ENCODE measurements at places on chromosomes 11 and 22. TPM values are rescaled to one million over a fixed set of nuclear protein-coding genes. Genes with fewer than 3 reads are reported as not detected.

The SCGB1C1 gene
- total RNA-seq, result not detected

DNA sequence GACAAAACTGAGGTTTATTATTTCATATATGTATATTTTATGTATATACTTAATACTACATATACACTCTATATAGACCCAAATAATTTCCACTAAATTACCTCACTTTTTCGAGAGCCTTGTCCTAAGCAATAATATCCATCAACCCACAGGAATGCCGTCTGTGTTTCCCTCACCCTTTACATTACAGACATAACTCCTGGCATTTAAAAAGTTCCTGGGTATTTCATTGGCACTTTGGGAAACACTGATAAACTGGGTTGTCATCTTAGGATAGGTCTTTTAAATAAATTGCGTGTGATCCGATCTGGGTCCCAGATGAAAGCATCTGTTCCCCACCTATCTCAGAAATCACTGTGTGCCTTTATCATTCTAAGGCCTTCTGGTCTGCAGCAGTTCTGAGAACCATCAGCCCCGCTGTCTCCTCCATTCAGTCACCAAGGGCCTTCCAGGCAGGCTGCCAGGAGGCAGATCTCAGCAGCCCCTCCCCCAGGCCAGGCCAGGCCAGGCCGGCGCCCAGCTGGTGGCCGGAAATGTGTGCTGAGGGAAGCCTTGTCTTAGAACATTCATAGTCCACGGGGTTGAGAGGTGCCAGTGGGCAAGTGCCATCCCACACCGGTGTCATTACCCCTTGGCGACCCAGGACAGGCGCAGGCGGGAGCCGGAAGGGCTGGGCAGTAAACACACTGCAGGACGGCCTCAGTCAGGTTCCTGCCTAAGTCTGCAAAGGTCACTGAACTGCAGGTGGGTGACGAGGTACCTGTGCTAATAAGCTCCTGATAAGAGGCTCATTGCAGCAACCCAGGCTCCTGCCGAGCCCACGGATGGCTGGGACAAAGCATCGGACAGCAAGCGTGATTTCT is 3.3 kb downstream of the FGF19 start:
- DNase-seq, result peak; percentile 75

DNA sequence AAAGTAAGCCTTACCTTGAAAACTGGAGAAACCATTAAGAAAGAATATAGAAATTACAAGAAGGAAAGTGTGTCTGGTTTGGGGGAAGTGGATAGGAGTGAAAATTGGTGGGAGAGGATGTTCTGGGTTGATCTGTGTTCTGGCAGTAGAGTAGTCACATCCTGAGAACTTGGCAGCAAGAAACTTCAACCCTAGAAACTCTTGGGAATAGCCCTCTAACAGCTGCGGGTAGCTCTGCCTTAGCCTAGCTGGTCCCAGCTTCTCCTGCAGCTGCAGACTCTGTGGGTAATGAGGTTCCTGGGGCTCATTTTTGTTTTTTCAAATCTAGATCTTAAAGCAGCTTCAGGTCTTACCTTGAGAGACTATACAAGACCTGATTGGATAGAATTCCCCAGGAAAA is 24.2 kb upstream of the OR6X1 start:
- no peak for DNase-seq

The TRMT2A gene
- 25.7 TPM for total RNA-seq

DNA sequence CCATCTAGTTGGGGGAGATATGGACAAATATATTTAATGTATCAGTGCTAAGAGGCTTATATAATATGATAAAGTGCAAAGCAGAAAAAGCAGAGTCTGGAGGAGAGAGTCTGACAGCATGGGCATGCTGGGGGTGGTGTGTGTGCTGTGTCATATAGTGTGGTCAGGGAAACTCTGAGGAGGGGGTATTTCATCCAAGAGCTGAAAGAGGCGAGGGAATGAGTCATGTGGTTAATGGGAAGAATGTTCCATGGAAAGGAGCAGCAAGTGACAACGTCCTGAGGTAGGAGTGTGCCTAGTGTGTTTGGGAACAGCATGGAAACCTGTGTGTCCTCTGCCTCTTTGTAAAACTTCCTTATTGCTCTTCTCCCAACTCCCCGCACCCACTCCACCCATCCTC is 38.0 kb downstream of the EIF3F start:
- no peak for DNase-seq

DNA sequence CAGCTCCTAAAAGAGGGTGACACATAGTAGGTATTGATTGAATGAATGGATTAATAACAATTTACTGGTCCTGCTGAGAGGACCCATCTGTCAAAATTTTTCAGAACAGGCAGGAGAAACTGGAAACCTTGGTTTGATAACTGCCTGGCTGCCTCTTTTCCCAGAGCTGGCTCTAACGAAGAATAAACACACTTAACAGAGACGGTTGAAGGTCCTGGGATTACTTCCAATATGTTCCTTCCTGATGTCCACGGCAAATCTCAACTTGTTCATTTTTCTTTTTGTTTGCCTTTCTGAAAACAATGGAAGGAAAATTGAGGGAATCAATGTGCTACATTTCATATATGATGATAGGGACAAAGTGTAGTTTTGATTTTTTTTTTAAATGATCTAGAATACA is 76.5 kb upstream of the SYT13 start:
- DNase-seq, result no peak

The SHANK2 gene
- total RNA-seq, result 0.51 TPM

The SYNGR1 gene
- 15.2 TPM for total RNA-seq

DNA sequence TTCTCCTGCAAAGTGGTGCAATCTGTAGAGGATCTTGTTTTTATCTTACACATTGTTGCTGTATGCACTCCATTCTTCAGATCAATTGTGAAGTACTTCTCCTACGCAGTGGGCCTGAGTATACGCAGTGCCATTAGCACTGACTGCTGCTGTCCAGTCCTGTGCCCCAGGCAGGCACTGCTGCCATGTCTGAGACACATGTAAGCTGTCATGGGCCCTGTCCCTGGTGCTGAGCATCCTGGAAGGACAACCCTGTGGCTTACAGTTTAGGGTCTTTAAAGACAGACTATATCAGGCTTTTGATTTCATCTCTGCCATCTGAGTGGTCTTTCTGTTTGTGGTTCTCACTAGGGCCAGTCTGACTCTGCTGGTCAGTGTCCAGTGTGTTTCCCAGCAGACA is 44.8 kb upstream of the PTPN5 start:
- no peak for DNase-seq

The MRGPRF gene
- total RNA-seq, result 138 TPM

DNA sequence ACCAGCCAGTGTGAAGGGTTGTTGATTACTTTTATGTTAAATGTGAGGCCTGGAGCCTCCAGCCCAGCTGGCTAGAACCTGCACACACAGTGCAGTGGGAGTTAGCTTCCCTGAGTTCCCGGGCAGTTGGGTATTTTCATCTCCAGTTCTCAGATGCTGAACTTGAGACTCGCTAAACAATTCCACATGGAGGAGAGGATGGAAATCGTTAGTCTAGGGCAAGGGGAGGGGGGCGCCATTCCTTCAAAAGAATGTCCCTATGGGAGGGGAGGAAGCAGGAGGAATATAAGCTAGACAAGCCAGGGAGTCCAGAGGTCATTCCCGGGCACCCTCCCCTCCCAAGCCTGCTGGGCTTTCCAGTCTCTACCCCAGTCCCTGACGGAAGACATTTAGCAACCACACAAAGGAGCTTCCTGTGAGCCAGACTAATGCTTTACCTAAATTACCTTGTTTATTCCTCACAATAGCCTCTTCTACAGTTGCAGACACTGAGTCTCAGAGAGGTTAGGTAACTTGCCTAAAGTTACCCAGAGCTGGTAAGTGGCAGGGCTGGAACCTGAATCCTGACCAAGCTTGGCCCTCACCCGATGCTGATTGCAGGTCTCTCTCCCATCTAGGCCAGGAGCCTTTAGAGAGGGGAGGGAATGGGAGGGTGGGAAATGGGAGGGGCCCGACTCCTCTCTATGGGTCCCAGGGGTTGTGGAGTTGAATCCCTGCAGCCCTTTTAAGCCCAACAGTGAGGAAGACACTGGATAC is 1.9 kb upstream of the TSKU start:
- no peak for DNase-seq

DNA sequence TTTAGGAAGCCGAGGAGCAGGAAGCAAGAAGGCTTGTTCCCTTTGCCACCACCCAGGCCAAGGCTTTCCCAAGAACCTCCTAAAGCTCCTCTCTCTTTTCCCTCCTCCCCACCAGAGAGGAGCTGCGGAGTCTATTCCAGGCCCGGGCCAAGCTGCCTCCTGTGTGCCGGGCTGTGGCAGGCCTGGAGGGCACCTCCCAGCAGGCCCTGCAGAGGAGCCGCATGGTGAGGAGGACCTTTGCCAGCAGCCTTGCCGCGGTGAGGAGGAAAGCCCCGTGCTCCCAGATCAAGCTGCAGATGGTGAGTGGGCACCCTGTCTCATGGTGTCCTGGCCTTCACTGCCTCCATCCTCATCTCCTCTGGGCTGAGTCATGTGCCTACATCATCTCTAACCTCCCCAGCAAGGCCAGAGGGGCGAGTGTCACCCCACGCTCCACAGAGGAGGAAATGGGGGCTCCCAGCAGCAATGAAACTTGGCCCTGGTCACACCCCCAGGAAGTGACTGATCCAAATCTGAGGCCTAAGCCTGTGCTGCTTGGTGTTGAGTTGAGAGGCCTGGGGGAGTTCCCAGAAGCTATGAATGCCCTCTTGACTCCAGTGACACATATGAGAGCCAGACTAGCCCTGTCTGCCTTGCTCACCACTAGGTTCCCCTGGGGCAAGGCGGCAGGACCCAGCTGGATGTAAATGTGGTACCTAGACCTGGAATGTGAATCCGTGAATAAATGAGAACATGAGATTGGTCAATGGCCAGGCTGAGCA is 104.2 kb downstream of the MYO18B start:
- DNase-seq, result no peak

GRCh38 chr11:130088217-130088616 is 18.5 kb downstream of the APLP2 start:
- DNase-seq, result no peak

GRCh38 chr11:62665599-62666258 is 617 bp downstream of the CSKMT start:
- DNase-seq, result peak; percentile 88

The SMARCB1 gene
- 45.8 TPM for total RNA-seq

The MIOX gene
- not detected for total RNA-seq

The CST6 gene
- 0.56 TPM for total RNA-seq

- no peak for DNase-seq
Measured at GRCh38 chr22:37154925-37155712, 5.4 kb upstream of the IL2RB start.

- DNase-seq, result no peak
Measured at GRCh38 chr11:129223701-129224149, 31.6 kb upstream of the ARHGAP32 start.

The HEPHL1 gene
- not detected for total RNA-seq

The DEUP1 gene
- not detected for total RNA-seq

DNA sequence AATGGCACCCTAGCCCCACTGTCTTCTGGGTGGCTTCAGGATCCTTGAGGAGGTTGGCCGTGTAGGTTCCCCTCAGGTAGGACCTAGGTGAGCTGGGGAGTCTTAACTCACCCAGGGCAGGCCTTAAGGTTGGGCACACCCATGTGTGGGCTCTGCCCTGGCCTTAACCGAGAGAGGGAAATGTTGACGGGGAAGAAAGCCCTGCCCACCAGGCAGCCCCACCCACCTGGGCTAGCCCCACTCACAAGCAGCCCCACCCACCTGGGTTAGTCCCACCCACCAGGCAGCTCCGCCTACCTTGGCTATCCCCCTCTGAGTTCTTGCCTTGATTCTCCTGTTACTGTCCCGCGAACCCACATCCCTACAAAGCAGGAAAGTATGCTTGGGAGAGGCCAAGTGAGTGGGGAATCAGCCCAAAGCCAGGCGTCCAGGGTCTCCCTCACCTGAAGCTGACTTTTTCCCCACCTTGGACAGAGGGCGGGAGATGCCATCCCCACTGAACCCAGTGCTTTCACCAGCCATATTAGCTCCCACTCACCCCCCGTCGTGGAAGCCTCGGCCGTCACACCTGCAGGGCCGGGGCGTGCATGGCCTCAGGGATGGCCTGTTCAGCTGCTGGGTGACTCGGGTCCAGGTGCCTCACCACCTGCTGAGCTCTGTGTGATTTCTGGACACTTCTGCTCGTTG is at the start of gene MYEOV:
Gene MYEOV, plus strand, starts transcription at position 337 of the 687 bp plus-strand sequence. CDS start 1,200 bp downstream, outside the sequence.
- no peak for DNase-seq

The MUC5AC gene
- total RNA-seq, result not detected

GRCh38 chr11:72598906-72599305 is 75.3 kb downstream of the PDE2A start:
- no peak for DNase-seq

- DNase-seq, result no peak
Measured at GRCh38 chr11:121626507-121626875, 173.7 kb upstream of the SORL1-AS1 start.

The ZNF215 gene
- total RNA-seq, result 1.5 TPM

The RIBC2 gene
- total RNA-seq, result 0.42 TPM

- DNase-seq, result no peak
Measured at GRCh38 chr22:41352058-41352457, 29.7 kb upstream of the TEF start.

- peak; percentile 22 for DNase-seq
Measured at GRCh38 chr22:18133452-18133851, 16.5 kb upstream of the USP18 start.

- DNase-seq, result no peak
Measured at GRCh38 chr22:35353318-35353717, 27.6 kb upstream of the HMOX1 start.

- no peak for DNase-seq
Measured at GRCh38 chr11:58622344-58622743, at the start of gene CNTF. Gene CNTF, plus strand, starts transcription at chr11:58622665. Its CDS starts 88 bp downstream, at chr11:58622753.

The LYVE1 gene
- total RNA-seq, result 112 TPM

- no peak for DNase-seq
Measured at GRCh38 chr11:86064220-86064803, 4.6 kb downstream of the PICALM start.

The RIMBP3C gene
- 0.14 TPM for total RNA-seq

DNA sequence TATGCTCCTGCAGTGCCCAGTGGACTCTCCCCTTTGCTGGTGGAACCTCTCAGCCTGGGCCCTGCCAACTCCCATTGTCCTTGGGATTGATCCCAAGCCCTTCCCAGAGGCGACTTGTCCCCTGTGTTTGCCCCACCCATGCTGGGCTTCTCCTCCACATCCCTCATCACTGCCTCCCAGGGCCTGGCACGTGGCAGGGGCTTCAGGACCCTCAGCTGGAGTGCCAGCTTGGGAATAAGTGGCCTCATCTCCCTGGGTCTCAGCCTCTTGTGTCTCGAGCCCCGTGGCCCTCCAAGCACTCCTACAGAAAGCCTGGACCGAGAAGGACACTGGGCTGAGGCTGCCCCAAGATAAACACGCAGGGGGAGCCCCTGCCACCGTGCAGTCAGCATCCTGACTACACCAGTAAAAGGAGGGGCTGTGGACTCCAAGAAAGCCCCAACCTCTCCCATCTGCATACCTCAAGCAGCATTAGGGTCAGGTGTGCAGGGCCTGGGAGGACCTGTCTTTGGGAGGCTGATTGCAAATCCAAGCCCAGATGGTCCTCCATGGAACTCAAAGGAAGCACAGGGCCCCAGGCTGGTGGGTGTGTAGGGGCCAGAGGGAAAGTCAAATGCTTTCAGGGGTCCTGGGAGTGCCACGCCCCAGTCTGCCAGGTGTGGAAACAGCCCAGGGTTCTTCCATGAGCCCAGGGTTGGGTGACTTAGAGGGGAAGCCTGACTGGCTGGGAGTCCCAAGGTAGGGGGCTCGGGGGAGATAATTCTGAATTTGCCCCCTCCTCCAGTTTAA is 9.5 kb upstream of the GNAZ start:
- DNase-seq, result peak; percentile 60

GRCh38 chr11:70065318-70066135 is 12.6 kb upstream of the ANO1 start:
- DNase-seq, result peak; percentile 69

The FOLR1 gene
- total RNA-seq, result not detected

The MTA2 gene
- 56.5 TPM for total RNA-seq

- no peak for DNase-seq
Measured at GRCh38 chr11:110599207-110599606, 113.0 kb downstream of the ARHGAP20 start.

The OR5D14 gene
- not detected for total RNA-seq

All from posterior vena cava (tissue), 2 donors.